Stimulated activated CD8-positive, alpha-beta memory T cell treated with anti-CD3 and anti-CD28 coated beads, Interleukin-2, amount 100 ng/mL, for 1 hour (primary cell): ENCODE measurements at places on chromosomes 4 and X.

DNA sequence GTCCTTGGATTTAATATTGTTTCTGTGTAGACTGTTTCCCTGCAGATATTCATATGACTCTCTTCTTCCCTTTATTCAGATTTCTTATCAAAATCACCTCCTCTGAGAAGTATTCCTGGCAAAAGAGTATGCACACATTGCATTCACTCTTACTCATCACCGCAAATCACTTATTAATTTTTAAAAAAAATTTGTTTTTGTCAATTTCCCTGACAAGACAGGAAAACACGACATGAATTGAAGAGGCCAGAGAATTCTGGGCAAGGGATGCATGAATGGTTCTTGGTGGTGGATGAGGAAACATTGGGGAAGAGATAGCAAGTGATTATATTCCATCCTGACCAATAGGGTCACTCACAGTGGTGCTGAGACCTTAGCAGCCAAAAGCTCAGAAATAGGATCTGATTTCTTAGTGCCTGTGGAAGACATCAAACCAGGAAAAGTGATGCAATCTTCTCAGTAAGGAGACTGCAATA lies 522.5 kb upstream of the AGA start:
- DNase-seq = no peak

DNA sequence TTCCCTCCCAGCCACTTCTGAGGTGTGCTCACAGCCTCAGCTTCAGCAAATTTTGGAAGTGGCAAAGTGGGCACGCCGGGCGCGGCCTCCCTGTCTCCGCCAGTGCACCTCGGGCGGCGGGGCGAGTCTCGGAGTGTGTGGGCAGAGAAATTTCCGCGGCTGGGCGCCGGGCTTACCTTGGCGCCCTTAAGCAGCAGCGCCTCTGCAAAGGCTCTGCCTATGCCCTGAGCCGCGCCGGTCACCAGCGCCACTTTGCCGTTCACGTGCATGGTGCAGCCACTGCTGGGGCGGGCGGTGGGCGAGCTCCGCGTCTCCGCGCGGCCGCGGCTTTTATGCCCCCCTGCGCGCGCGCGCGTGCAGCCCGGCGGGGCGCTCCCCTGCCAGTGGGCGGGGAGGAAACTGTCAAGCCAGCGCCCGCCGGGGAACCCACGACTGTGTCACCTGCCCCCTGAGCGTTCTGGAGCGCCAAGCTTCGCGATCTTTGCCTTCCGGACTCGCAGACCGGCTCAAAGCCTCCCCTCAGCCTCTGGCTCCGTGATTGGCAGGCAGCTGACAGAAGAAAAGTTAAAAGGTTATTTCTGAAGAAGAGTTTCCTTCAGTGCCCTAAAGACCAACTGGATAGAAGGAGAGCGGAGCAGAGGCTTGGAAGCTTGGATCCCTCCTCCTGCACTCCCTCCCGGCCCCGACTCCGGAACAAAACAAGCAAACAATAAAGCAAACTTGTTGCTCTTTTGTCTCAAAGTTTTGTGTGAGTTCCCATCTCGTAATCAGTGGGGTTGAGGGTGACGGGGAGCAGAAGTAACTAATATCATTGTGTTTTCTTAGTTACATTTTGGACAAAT lies at the start of gene HPGD:
HPGD (minus strand) TSS at position 306 of the 842 bp plus-strand sequence; CDS start at position 269, 37 bp downstream.
- DNase-seq = peak; percentile 35

DNA sequence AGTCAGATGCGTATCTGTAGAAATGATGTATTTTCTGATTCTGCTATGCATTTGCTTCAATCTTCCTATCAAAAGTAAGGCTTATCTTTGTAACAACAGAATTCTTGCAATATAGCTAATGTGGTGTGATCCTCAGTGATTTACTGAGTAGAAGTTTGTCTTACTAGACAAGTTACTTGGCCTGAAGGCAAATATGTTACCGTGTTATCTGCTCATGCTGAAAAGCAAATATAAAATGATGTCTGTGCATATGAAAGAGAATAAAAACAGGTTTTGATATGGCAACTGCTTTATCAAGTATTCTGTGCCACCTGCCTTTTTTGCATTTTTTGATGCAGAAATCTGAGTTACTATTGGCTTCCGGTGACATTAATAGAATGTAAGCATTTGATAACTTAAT lies 92.6 kb downstream of the TIGD2 start:
- no peak for DNase-seq

DNA sequence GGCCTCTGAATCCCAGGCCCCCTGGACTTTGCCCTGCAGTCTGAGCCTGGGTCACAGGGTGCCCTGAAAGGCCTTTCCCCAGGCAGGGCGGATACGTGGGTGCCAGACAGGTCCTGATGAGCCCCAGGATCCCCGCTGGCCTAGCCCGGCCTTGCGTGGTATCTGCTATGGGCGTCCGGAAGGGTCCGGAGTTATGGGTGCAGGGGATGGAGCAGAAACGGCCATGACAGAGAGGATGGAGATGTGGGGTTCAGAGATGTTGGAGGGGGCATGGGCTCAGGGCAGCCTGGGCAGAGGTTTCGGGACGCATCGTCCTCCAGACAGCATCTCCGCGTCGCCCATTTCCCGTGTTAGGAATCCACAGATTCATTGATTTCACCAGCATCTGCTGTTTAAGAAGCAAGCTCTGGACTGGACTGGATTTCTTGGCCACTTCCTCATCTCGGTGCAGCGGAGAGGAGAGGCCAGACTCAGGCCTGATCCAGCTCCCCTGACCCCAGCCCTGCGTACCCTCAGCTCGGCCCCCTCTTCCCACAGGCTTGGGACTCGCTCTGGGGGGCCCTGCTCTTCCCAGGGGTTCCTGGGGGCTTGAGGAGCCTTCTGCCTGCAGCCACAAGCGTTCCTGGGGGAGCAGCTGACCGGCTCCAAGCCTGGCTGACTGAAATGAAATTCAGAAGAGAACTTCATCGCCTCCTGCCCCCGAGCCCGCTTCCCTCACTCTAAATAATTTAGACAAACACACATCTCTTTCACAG lies 86.9 kb upstream of the ADRA2C start:
- no peak for DNase-seq

- DNase-seq = no peak
Measured at GRCh38 chr4:100805538-100805937, 287.7 kb upstream of the EMCN start.

GRCh38 chr4:77669946-77670590 lies 64.4 kb downstream of the CXCL13 start:
- no peak for DNase-seq

- no peak for DNase-seq
Measured at GRCh38 chr4:38026158-38026740, 66.1 kb downstream of the PTTG2 start.

DNA sequence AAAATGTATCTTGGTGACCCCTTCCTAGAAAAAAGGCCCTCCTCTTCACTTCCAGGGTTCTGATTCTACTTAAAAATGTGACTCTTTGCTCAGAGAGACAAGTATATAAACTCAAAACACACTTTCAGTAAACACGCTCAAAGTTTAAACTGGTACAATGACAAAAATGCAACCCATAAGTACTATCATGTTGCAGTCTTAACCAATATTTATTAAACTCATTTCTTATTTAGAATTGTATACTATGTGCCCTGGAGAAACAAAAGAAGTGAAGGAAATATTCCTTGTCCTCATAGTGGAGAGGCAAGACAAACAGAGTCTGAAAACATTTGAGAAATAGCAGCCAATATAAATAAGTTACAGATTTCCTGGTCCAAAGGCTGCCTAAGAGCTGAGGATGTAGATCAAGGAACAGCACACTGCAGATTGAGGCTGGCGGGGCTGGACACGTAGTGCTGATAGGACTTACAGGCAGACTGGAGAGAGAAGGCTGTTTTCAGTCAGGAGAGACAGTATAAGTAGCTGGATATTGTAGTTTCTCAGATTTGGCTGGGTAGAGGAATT lies 39.1 kb upstream of the ANXA3 start:
- no peak for DNase-seq

DNA sequence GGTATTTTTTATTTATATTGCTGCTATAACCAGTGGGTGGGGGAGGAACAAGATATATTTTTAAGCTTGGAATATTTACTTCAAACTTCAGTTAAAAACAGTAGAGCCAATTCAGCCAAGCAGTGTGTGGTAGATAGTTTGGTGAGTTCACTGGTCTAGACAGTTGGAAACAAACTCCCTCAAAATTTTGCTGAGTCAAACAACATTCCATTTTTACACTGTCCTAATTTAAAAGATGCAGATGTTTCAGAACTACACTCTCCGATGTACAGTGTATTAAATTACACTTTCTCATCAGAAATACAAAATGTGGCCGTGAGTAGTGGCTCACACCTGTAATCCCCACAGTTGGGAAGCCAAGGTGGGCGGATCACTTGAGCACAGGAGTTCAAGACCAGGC lies 23.3 kb downstream of the PRKX start:
- no peak for DNase-seq

GRCh38 chr4:70945452-70946055 lies 43.4 kb downstream of the MOB1B start:
- no peak for DNase-seq

GRCh38 chr4:26822546-26822945 lies 38.1 kb upstream of the STIM2 start:
- DNase-seq = no peak

- no peak for DNase-seq
Measured at GRCh38 chr4:111957116-111957515, 188.1 kb upstream of the FAM241A start.

GRCh38 chr4:119231491-119231890 lies 19.0 kb downstream of the USP53 start:
- no peak for DNase-seq

GRCh38 chrX:110081740-110082139 lies 78.8 kb downstream of the TMEM164 start:
- DNase-seq = no peak

GRCh38 chr4:148831945-148832344 lies 389.7 kb upstream of the NR3C2 start:
- no peak for DNase-seq

DNA sequence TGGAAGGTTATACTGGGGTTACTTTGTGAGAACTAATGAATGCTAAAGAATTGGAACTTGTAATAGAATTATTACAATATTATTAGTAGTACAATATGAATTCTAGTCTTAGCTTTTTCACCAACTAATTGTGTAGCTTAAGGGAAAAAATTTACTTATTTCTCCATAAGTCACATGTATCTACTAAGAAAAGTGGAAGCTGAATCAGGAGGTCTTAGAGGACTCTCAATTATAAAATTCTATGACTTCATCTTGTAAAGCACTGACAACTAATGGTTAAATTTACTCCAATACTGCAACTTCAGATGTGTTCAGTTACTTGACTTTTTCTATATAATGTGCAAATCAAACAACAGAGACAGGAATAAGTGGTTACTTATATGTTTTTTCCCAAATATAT lies 899 bp upstream of the TMPRSS11D start:
- DNase-seq = no peak

DNA sequence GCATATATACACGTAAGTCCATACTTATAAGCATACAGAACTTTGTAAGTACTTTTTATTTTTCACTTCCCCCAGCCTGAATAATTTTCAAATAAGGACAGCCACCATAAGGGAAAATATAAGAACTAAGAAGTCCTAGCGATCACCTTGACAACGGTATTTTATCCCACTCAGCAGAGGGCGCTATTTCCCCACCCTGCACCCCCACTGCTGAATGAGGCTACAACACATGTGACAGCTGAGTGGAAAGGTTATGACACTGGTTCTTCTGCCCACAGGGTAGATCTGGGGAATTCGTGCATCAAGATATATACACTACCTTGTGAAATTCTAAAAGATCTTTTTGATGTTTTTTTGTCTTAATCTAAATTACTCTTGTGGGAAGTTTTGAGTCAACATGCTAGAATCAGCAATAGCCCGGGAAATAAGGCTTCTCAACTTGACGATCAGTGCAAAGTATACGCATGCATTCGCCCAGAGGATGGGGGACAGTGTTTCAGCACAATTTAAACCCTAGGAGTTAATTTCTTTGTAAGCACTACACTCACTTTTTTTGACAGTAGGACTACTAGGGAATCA lies 151.5 kb downstream of the CORIN start:
- peak; percentile 19 for DNase-seq

DNA sequence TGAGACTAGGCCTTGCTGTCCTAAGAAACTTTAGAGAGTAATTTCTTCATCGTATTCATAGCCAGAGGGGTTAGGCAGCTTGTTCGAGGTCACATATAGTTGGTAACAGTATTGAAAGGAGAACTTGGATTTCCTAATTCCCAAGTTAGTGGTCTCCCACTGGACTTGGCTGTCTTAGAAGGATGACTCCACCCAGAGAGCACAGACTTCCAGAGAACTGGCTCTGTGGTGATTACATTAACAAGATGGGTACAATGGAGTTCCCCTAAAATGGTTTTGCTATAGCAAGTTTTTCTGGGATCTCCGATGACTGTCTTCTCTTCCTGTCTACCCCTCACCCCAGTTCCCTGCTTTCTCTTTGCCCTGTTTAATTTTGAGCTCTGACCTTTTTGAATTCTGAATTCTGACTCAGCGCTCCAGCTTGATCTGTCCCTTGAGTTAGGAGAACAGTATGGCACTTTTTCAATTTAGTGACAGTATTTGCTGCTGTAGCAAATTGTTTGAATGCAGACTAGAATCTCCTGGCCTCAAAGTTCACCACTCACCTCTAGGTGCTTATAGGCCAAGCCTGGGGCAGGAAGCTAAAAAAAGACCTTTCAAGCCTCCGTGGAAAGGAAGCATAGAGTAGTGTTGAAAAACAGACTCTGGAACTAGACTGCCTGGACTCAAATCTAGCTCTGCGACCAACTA lies 6.9 kb downstream of the MSN start:
- DNase-seq = no peak

DNA sequence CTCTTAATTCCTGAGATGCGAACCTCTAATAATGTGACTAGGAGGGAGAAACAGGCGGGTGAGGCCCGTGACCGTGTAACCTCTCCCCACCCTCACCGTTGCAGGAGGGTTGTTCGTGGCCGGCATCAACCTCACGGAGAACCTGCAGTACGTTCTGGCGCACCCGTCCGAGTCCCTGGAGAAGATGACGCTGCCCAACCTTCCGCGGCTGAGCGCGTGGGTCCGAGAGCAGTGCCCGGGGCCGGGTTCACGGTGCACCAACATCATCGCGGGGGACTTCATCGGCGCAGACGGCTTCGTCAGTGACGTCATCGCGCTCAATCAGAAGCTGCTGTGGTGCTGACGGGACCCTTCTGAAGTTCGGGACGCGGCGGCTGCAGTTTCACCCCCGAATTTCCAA lies 17.8 kb downstream of the PLCXD1 start:
- no peak for DNase-seq

GRCh38 chr4:80989921-80990544 lies 40.5 kb upstream of the BMP3 start:
- DNase-seq = no peak

DNA sequence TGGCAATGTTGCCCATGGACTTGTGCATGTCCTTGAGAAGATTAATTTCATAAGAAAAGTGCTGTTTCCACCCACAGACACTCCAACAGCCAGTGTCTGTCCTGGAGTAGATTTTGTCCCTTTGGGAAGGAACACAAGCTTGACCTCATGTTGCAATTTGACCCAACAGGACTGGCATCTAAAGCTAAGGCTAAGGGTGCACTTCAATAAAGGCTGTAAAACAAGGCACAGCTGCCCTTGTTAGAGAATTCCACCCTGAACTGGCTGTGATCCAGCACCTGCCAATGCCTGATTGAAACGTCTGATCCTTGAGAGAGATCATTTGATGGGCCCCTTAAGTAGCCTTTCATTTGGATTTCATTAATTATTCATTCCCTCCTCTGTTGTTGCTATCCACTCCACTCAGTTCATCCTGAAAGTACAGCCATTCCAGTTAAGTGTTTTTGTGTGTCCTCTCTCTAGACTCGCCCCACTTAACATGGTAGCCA lies 56.2 kb downstream of the CD99L2 start:
- DNase-seq = no peak

- no peak for DNase-seq
Measured at GRCh38 chr4:6470502-6471306, 1.7 kb downstream of the PPP2R2C start.

GRCh38 chrX:3527166-3527565 lies 180.7 kb upstream of the MXRA5 start:
- DNase-seq = no peak

- DNase-seq = no peak
Measured at GRCh38 chrX:86421771-86422170, 273.5 kb downstream of the DACH2 start.
